Right forelimb (tissue), 1 donor: ENCODE measurements at places on chromosomes 2 and 18.
A peak's percentile ranks its signal among the peaks of the same experiment; 100 is the strongest.

GRCh38 chr18:49591271-49591670, 29.4 kb downstream of the LIPG start:
- no peak for DNase-seq

DNA sequence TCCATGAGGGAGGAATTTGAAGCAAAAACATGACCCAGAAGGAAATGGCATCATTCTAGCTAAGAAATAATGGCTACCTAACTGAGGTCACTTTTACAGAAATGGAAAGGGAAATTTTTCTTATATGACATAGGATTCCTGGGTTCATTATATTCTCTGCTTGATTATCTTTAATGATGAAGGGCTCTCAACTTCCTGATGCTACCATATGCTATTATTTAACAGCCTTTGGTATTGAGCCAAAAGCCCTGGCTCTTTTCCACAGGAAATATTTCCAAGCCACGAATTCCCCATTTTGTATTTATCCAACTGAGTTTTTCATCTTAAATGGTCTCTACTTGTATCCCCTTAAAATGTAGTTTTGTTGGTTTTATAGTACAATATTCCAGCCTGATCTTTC, 63.2 kb upstream of the NPAS2 start:
- DNase-seq: no peak

DNA sequence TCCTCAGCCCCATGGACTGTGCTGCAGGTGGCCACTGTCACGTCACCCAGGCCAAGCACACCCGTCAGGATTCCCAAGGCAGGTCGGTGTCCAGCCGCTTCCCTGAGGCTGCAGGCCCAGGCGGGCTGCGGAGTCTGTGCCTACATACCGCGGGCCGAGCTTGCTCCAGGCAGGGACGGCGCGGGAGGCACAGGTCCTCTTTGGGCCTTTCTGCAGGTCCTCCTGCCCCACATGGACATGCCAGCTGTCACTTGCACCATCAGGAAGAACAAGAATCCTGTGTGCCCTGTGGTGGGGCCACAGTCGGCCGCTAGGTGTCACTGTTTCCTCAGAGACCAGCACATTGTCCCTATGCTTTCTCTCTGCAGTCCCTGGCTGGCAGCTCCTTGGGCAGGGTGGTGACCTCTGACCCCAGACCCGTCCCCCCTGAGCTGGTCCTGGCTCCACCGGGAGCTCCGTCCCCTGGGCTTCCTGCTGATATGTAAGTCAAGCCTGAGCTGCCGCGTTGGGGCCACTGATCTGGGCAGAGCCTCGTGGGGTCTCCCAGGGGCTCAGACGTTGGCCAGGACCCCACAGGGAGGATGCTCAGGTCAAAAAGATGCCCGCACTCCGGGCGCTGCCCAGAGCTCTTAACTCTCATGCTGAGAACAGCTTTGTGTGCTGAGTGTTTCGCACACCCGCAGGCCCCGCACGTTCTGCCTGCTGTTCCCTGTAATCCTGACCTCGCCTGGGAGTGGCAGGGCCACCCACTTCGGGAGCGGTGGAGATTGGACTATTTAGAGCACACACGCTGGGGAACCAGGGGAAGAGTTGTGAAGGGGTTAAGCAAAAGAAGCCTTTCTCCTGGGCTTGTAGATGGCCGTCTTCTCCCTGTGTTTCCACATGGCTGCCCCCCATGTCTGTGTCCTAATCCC, 17.3 kb upstream of the AGXT start:
- peak; percentile 88 for DNase-seq

DNA sequence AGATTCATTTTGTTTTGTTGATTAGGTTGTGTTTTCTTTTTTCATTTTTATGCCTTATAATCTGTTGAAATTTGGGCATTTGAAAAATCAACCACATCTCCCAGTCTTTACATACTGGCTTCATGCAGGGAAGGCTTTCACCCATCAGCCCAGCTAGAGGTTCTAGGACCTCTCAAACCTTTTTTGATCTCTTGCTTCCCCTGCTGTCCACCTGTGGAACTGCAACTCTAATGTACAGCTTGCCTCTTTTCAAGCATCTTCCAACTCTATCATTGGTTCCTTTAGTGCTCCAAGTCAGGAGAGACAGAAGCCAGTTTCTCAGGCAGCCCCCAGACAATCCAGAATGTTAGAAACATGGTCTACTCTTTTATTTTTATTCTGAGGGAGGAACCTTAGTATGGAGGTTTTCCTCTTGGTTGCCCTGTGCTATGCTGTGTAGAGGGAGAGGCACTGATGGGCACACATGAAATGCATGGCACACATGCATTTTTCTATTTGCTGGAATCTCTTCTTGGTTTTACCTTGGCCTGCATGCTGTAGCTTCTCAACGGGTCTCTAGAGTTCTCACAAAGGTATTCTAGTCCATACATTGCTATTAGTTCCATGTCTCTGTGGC, 107.2 kb upstream of the L3MBTL4 start:
- no peak for DNase-seq

DNA sequence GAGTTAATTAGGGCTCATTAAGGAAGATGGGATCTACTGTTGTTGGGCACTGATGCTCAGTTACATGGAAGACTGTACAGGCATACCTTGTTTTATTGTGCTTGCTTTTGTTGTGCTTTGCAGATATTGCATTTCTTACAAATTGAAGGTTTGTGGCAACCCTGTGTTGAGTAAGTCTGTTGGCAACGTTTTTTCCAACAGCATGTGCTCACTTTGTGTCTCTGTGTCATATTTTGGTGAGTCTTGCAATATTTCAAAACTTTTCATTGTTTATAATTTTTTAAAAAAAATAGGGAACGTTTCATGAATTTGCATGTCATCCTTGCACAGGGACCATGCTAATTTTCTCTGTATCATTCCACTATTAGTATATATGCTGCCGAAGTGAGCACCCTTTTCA, 15.6 kb downstream of the PHLPP1 start:
- no peak for DNase-seq
